ENCODE measurements at places on chromosomes 1 and 21.

- DNase-seq = no peak
These were observed 649 bp downstream of the AHDC1 start for GRCh38 chr1:27603309-27603680.

DNA sequence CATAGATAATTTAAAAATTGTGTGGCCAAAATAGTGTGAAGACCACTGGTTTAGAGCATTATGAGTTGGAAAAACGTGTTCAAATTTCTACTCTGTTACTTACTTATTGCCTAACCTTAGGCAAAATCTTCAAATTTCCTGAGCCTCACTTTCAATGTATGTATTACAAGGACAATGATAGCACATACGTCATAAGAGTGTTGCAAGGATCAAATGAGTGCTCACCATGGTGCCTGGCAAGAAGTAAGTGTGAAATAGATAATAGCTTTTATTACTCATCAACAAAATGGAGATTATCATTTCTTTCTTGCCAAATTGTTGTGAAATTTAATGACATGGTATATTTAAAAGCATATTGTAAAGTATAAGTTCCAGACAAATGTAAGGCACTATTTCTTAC lies 57.2 kb downstream of the FH start:
- DNase-seq = no peak

DNA sequence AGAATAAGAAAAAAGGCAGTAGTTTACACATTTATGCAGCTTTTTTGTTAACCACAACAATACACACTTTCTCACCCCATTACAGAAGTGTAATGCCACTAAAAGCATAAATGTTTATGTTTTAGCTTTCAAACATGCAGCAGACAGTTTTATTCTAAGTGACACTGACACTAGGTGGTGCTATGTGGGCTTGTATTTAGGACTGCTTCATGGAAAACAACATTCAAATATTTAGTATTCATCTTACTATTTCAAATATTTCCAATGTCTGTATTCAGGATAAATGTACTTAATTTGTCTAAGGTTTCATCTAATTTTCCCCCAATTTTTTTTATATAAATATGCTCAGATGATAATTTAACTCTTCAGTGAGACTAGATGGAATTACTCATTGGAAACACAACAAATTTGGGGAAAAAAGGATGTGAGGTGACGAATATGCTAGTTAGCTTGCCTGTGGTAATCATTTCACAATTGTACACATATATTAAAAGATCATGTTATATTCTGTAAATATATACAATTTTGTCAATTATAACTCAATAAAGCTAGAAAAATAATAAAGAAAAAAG lies 71.4 kb downstream of the USP1 start:
- peak; percentile 69 for DNase-seq

DNA sequence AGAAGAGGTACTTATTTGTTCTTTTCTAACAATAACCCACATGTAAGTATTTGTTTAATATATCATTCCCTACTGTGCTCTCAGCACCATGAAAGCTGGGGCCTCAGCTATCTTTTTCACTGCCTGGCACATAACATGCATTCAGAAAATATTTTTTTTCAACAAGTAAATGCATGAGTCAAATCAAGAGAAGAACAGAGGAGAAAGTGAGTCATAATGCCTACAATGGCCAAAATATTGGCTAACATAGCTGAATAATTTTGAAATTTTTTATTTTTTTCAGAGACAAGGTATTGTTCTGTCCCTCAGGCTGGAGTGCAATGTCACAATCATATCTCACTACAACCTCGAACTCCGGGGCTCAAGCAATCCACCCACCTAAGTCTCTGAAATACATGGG lies 252.2 kb upstream of the ADAMTS5 start:
- DNase-seq = no peak

- no peak for DNase-seq
These were observed 7.1 kb upstream of the FAM131C start for GRCh38 chr1:16080422-16081150.

- DNase-seq = peak; percentile 52
These were observed 32.6 kb downstream of the UBE4B start for GRCh38 chr1:10065344-10065685.

GRCh38 chr1:162944974-162945674 lies 84.1 kb upstream of the CCDC190 start:
- no peak for DNase-seq

DNA sequence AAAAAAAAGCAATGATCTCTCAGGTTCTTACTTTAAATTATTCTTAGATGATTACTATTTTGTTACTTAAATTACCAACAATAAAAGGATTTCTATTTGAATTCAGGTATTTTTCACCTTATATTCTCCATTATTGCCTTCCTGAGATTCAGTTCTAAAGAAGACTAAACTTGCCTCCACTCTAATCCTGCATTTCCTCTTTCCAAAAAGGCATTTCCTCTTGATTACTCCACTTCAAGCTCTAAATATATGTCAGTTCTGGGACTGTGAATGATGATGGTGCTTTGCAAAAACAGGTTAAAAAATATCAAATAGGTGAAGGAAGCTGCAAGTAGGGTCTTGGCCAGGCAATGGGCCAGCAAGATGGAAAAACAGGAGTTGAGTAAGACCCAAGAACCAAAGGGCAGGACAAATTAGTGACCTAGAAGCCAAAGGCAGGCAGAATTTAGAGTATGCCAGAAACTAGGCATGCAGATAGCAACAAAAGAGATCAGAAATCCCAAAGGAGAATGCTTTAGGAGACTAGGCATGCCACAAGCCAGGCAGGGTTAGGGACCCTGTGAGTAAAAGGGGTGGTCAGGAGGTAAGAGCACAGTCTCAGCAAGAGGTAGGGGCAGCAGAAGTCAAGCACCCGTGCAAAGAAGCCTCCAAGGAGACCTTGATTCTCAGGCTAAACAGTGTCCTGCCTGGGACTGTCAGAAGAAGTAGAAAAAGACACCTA lies 11.3 kb upstream of the DIPK1A start:
- DNase-seq = no peak

- no peak for DNase-seq
These were observed 6.4 kb downstream of the PTGFR start for GRCh38 chr1:78497201-78497600.

GRCh38 chr1:165073185-165074007 lies 283.1 kb downstream of the LMX1A start:
- peak; percentile 41 for DNase-seq

DNA sequence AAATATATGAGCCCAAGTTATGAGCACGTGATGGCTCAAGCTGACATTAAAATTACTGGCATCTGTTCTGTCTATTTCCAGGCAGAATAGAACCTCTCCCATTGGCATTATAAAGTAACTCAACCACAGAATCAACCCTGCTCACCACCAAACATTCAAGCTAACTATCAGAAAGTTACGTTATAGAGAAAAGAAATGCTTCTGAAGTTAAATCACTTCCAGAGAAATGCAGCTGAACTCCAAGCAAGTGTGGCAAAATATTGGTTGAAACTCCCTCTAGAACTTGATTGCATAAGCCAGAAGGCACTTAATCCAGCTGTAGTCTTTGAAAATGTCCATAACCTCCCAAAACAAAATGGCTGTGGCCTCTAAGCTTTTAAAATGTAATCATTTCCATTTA lies 36.2 kb upstream of the UBE2U start:
- DNase-seq = no peak

DNA sequence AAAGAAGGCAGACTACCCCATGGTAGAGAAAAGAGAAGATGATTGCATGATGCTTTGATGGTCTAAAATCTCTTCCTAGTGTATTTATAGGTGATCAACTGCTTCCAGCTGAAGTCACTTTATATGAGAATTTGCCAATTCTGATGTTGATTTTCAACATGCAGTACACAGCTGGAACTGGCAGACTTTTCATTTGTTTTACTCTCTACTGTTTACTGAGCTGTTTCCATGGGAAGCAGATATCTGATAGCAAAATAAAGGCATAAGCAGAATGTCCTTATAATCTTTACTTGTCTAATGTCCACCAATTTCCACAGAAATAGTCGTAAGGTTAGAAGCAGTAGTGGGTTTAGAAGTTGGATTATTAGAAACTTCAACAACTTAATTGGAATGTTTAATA lies 74.9 kb downstream of the SYDE2 start:
- DNase-seq = no peak

GRCh38 chr21:15754640-15755039 lies 24.9 kb downstream of the USP25 start:
- DNase-seq = no peak

DNA sequence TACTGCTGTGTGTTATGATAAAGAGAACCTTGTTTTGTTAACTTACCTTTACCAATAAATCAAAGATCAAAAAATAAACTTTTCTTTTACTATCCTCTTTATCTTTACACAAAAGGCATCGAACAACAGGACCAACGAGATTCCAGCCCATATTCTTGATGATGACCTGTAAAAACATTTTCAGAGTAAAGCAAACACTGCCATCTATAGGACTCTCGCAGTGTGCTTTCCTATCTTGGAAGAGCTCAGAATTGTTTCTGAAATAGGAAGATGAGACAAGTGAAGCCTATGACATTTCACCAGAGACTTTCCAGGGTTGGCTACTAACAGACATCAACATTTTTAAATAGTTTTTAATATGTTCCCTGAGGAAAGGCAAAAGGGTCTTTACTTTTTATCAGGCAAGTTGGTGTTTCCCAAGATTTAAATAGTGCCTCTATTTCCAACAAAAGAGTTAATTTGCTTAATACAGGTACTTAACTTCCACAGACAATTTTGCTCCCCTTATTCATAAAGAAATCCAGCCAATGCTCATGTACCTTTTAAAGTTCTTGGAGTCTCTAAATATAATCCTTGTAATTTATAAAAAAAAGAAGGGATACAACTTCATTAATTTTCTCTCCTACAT lies 7.3 kb downstream of the GLMN start:
- DNase-seq = peak; percentile 87

DNA sequence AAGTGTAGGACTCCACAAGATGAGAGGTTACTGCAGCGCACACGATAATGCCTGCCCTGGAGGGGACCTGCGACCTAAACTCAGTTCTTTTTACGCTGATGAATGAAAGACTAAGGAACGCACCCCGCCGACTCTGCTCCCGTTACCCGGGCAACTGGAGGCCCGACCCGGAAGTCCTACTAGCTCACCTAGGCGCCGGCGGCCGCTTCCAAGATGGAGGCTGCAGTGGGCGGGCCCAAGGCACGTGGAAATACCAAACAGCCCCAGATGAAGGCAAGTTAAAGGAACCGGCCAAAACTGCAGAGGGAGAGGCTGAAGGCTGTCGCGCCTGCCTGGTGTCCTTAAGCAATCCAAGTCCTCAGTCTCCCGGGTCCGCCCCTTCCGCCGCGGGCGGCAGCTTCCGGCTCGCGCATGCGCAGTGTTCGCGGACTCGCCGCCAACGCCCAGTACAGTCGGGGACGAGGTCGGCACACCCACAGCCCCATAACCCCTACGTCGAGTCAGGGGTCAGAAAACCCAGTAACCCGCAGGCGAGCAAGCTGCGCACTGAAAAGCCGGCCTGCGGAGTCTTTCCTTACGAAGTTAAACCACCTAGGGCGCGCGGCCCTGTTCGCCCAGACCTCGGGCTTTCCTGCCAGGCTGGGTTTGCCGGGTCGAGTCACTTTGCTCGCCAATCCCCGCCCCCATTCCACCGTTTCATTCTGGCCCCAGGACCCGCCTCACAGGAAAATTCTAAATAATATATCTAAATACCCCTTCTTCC lies at the start of gene SETD4:
Gene SETD4, minus strand, starts transcription at position 368 of the 763 bp plus-strand sequence. CDS start 1,638 bp downstream, outside the sequence.
- DNase-seq = peak; percentile 93

DNA sequence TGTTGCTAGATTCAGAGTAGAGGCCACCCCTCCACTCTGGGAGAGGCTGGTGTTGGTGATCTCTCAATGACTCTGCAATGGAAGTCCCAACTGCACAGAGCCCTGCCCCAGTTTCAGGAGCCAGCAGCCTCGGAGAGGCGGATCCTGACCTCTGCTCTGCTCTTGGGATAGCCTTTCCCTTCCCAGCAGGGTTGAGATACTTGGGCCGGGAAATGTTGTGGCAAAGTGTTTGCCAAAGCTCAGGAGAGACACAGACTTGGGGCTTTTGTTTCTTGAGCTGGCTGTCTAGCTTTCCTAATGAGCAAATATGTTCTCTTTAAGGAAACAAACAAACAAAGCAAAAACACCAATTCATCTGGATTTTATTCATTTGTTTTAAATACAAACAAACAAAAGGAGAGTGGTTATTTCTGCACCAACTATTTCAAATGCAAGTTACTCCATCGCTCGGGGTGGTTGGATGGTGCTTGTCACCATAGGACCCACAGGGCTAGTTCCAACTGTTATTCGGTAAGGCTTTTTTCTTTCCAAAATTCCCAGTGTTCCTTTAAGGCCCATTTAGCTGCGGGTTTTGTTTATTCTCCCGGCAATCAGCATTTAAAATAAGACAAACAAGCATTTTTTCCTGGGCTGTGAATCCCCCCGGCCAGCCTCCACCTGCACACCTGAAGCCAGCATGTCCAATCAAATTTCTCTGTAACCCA lies 193.9 kb upstream of the LMO4 start:
- no peak for DNase-seq

- DNase-seq = no peak
These were observed 49.9 kb upstream of the TNFSF18 start for GRCh38 chr1:173100476-173101107.

- no peak for DNase-seq
These were observed 35.8 kb downstream of the UBASH3A start for GRCh38 chr21:42439284-42440186.

GRCh38 chr1:155777582-155777981 lies 79.4 kb downstream of the GON4L start:
- DNase-seq = no peak

DNA sequence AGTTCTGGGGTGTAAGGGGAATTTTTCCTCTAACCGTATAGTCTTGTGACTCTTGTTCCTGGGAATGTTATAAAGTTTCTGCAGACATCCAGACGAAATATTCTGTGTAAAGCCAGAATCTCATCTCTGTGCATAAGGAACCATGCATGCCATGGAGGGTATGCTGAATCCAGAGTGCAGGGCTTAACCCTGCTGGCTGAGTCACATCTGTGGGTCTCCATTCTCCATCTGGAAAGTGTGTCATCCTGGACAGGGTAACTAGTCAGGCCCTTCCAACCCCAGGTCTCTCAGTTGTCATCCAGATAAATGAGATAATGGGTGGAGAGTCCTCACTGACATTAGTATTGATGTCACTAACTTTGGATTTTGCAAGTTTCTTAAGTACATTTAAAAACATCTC lies 48.8 kb downstream of the ATP5PO start:
- DNase-seq = no peak

GRCh38 chr1:21126324-21126723 lies 50.4 kb downstream of the EIF4G3 start:
- no peak for DNase-seq

DNA sequence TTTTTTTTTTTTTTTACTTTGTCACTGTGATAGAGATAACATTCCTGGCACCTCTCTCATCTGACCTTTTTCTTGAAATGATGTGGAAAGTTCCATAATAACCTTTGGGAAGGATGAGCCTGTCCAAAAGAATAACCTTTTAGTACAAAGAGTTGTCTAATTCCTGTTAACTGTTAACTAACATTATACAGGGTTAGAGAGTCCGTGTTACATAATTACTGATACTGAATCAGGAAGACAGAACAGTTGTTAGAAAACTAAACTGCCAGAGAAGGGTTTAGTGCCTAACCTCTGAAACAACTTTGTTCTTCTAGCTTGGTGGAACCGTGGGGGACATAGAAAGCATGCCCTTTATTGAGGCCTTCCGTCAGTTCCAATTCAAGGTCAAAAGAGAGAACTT lies 8.8 kb downstream of the CTPS1 start:
- DNase-seq = no peak
